ENCODE measurements at places on chromosomes 1 and 21.

DNA sequence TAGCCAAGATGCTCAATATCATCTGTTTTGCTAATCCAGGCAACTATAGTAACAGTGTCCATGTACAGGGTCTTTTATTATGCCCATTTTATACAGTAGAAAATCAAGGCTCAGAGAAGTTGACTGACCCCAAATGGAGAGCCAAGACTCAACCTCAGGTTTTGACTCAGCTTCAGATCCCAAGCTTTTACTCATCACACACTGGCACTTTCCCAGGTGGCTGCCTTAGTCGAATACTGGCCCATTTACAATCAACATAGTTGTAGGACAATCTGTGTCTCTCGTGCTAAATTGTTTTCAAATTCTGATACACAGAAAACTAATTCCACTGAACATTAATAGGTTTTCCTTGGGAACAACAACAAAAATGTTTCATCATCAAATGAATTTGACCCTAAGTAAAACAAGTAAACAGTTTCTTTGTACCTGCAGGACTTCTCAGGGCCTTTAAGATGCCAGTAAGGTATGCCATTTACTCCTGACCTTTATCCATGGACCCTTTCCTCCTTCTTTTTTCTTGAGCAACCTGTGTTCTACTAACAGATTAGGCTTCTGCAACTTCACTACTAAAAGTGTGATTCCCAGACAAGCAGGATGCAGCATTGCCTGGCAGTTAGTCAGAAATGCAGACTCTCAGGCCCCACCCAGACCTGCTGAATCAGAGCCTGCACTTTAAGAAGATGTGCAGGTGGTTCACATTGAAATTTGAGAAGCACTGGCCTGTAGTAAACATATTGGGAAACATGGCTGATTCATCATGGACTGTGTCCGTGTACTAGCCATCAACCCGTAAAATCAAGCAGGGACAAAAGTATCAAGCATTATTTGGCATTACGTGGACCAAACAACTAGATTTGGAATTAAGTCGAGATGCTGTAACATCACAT, 128.8 kb downstream of the RRAGC start:
- no peak for DNase-seq

DNA sequence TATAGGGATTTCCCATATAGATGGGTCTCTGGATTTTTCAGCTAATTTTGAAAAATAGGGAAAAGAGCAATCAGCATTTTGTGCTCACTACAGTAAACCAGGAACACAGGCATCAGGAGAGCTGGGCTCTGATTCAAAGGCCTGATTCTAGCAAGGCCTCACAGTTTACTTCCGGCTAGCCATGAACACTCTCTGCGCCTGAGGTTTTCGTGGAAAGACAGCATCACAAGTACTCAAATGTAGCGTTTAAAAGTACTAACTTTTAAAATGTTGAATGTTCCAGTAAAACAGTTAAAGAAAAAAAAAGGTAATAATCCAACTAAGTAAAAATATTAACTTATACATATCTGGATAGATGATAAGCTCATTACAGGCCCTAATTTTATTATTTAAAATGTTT, 120.6 kb downstream of the SLC45A1 start:
- DNase-seq = no peak

DNA sequence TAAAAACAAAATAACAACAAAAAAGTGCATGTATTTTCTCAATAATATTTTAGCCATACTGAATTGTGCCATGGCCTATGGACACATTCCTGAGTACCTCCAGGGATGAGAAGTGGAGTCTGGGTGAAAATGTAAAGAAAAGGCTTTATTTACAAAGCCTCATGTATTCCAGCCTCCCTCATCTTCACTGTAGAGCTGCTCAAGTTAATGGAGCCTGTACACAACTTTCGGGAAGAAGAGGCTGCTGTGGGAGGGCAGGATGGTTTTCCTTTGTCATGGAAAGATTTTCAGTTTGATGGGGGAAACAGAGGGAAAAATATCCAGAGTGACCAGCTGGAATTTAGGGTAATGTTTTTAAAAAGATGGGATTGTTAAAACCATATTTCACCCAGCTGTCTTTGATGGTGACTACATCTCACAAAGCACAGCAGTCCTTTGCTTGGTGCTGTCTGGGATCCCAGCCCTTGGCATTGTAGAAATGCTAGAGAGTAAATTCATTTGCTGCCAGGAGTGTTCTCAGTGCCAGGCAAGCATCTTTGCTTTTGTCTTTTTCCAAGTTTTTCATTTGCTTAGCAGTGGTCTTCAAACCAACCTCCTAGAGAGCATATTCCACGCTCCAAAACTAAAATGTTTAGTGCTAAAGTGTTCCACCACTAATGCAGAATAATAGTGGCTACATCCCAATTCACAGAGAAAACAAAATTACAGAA, 54.9 kb downstream of the DPT start:
- no peak for DNase-seq

DNA sequence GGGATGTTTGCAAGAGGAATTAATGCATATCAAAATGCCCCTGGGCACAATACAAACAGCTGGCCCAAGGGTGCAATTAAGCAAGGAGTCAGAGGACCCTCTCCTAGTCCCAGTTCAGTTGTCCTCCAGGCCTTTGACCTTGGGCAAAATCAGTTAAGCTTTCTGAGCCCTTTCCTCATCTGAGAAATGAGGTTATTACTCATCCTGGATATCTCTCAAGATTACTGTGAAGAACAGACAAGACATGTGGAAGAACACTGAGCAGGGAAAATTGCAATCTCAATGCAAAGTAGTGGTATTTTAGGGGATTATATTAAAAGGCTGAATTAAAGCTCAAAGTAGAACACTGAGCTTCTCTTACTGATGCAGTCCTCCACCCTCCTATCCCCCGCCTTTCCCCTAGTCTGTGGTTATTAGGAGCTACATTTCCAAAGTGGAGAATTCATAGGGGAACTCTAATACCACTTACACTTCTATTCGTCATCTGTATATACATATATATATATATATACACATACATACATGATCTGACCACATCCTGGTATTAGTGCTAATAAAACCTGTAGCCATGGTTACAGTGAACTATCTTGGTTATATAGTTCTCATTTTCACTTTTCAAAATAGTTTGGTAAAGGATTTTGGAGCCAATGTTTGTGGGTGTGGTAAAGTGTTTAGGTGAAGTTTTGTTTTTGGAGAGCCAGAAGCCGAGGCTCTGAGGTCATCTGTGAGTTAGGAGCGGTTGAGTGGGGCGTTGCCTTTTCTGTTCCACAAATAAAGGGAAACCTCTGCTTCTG, 18.1 kb downstream of the KIAA0040 start:
- no peak for DNase-seq

- no peak for DNase-seq
Observed at GRCh38 chr21:29056005-29056404, 17.4 kb downstream of the CCT8 start.

DNA sequence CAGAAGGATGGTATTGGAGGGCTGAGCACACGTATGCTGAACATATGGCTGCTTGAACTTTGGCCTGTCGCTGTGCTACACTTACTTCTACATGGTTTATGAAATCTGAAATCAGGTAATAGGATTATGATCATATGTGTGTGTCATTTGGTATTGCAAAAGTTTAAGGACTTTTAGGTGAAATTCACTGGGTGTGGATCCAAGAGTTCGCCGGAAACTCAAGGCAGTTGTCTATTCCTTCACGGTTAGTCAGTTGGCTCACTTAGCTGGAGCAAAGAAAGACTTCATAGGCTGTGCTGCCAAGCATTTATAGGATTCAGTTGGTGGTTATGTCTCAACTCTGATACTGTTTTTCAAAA, 927 bp downstream of the UAP1 start:
- no peak for DNase-seq

GRCh38 chr1:35577071-35577998, 4.2 kb downstream of the TFAP2E start:
- DNase-seq = no peak

DNA sequence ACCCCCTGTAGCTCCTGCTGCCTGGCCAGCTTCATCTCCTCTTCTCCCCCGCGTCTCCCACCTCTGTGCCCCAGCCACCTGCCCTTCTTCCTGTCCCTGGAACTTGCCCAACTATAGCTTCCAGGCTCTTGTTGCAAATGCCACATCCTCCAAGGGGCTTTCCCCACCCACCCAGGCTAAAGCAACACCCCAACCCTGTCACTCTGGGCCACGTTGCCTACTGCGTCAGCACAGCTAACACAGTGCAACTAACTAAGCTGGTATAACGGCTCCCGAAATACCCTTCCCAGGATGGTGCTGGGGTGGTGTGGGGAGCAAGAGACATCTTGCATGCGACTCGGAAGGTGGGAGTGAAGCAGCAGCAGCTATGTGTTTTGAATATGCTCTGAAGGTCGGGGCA, 19.7 kb downstream of the CAMK2N1 start:
- no peak for DNase-seq

DNA sequence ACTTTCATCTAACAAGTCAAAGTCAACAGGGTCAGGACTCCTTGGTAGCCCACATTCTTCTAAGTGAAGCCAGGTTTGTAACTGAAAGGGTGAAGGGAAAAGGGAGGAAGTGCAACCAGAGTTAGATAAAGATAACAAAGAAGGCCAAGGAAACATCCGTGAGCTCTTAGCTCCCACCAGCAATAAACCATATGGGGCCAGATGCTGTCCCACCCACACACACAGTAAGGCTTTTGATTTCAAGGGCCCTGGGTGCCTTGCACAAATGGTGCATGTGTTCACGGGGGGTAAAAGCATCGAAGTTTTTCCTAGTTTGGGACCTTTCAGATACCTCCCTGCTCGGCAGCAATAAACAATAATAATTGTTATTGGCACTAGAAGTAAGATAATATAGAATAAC, 5.1 kb upstream of the TIAM1 start:
- no peak for DNase-seq

- DNase-seq = peak; percentile 66
Observed at GRCh38 chr1:156750711-156751450, 594 bp downstream of the HDGF start.

- DNase-seq = no peak
Observed at GRCh38 chr1:166490437-166490991, 323.7 kb upstream of the FAM78B start.

DNA sequence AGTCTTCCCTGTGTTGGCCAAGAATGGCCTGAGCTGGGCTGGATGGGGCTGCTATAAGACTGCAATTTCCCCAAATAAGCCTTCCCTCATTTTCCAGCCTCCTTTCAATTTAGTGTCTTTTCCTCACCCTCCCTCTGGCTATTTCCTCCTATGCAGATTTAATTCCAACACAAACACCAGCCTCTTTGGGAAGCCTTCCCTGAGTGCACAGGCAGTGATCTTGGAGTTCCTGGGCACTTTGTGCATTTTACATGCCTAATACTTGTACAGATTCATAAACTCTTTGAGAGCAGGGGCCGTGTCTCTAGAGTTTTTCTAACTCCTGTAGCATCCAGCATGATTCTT, 91.1 kb upstream of the TLR5 start:
- no peak for DNase-seq

GRCh38 chr1:231515748-231516147, 12.7 kb upstream of the TSNAX start:
- no peak for DNase-seq

Data from left lobe of liver (tissue), 2 donors.